ENCODE measurements at places on chromosomes 2 and 18. TPM values are rescaled to one million over a fixed set of nuclear protein-coding genes. Genes with fewer than 3 reads are reported as not detected.

Gene MROH2A
- 0.16 TPM for total RNA-seq

Gene SKOR2
- 0.34 TPM for total RNA-seq

- no peak for DNase-seq
Measured at GRCh38 chr2:24926602-24927252, 6.7 kb upstream of the ADCY3 start.

DNA sequence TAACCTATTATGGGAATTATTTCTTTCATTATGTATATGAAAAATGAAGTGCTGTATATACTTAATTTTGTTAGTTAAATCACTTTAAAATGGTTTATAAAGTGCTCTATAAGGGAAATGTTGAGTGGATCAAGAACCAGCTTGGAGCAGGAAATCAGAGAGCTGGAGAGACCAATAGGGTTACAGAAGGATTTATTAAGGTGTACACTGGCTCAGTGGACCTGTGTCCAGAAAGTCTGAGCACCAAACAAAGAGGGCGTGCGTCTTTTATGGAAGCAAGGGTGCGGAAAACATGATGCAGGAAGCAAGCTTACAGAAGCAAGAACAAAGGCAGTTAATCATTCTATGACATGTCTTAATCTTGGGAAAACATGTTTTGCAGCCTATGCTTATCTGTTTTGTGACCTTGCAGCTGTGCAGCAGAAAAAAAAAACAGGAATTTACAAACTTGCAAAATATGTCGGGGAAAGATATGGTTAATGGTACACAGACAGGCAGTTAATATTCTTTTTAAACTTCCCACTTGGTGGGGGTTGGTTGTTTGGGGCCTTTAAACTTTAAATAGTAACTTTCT, 65.2 kb upstream of the SLC35G4 start:
- DNase-seq, result no peak

GRCh38 chr2:26578581-26578980, 62.6 kb downstream of the CIB4 start:
- DNase-seq, result no peak

DNA sequence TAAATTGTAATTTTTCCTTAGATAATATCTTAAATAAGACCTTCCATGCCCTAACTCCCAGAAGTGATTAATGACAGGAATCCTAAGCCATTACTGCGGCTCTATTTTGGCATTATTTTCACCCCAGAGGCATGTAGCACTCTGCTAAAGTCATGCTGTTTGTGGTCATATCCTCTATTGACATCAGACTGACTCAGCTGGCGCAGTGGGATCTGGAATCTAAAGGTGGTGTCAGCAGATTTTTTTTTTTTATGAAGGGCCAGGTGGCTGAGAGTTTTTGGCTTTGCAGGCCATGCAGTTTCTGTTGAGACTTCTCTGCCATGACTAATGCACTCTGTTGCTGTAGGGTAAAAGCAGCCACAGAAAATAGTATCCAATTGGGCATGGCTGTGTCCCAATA, 64.1 kb upstream of the ACVR1C start:
- DNase-seq, result no peak

- no peak for DNase-seq
Measured at GRCh38 chr18:63320975-63321265, 1.4 kb upstream of the BCL2 start.

Measured in WTC11 (cell line).